Keratinocyte (primary cell): ENCODE measurements at places on chromosomes 3 and 15. TPM values are rescaled to one million over a fixed set of nuclear protein-coding genes. Genes with fewer than 3 reads are reported as not detected.

Gene FMN1
- polyA plus RNA-seq = 0.15 to 0.71 TPM (median 0.40 TPM) in 3 replicates

Gene SERINC4
- 0.05 to 0.14 TPM in 2 of 3 replicates, not detected in the other for polyA plus RNA-seq

Gene IQCH
- 2.2 to 3.0 TPM (median 2.6 TPM) in 3 replicates for polyA plus RNA-seq

Gene TMEM266
- 0.02 to 0.35 TPM (median 0.03 TPM) in 3 replicates for polyA plus RNA-seq

Gene NOX5
- polyA plus RNA-seq = 0.09 to 0.18 TPM (median 0.16 TPM) in 3 replicates

Gene ACTC1
- 0.08 to 0.10 TPM in 2 of 3 replicates, not detected in the other for polyA plus RNA-seq

Gene CCR4
- 0.01 TPM in 1 of 3 replicates, not detected in the others for polyA plus RNA-seq

Gene EPHA3
- 0.02 to 0.52 TPM (median 0.13 TPM) in 3 replicates for polyA plus RNA-seq

Gene CASR
- 0.01 TPM in 1 of 3 replicates, not detected in the others for polyA plus RNA-seq

Gene SI
- not detected in 3 replicates for polyA plus RNA-seq

Gene CYP1A2
- 0.04 to 0.09 TPM in 2 of 3 replicates, not detected in the other for polyA plus RNA-seq

- DNase-seq = no peak
These were observed 7.2 kb downstream of the TMOD2 start for GRCh38 chr15:51758645-51759044.

- DNase-seq = peak; percentile 7
These were observed 2.9 kb downstream of the ADPRH start for GRCh38 chr3:119582178-119582577.

DNA sequence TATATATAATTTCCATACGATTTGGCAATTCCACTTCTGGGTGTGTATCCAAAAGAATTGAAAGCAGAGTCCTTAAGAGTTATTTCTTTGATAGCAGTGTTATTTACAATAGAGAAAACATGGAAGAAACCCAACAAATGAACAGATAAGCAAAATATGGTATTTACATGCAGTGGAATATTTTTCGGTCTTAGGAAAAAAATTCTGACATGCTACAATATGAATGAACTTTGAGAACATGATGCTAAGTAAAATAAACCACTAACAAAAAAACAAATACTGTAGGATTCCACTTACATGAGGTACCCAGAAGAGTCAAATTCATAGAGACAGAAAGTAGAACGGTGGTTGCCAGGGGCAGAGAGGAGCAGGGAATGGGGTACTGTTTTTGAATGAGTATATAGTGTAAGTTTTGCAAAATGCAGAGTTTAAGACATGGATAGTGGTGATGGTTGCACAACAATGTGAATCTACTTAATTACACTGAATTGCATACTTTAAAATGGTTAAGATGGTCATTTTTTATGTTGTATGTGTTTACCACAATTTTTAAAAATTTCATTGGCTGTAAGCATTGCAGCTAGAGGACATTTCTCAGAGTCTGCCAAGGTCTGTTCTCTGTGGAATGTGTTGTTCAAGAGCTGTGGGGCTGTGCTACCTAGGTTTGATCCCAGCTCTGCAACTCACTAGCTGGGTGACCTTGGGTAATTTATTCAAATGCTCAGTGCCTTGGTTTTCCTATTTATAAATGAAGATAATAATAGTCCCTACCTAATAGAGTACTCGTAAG is 122.1 kb downstream of the MEX3B start:
- DNase-seq = no peak

GRCh38 chr3:45950686-45951600 is 7.7 kb downstream of the CXCR6 start:
- DNase-seq = no peak

- DNase-seq = no peak
These were observed 19.7 kb downstream of the SLC12A1 start for GRCh38 chr15:48225771-48226170.

DNA sequence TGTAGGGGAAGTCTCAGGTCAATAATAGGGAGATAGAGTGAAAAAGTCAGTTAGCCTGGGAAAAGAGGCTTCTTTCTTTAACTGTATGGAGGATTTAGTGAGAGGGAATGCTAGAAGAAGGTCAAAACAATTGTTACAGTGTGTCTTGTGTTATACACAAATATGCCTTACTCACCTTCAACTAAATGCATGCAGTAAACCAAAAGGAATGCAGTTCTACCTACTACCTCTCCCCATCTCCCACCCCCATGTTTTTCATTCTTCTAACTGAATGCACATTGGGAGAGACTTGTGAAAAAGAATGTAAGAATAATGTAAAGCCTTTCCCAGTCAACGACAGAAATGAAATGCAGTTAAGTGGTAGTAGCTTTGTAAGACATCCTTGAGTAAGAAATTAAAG is 33.8 kb downstream of the CCDC66 start:
- DNase-seq = no peak

DNA sequence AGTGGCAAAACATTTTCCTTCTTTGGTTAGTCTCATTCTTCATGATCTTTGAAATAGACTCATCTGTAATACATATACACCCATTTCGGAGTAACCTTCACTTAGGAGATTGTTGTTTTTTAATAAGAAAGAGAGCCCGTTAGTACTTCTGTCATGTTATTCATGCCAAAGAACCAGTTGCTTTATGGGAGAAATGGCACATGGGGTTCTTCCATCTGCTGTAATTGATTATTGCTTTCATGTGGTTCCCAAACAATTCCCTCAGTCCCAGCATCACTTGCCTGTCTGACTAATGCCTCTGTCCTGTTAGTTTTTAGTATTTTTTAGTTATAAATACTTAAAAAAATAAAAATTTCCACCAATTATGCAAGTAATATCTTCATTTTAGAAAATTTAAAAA is 33.8 kb upstream of the FAH start:
- no peak for DNase-seq

- DNase-seq = no peak
These were observed at the start of gene KLHL40 for GRCh38 chr3:42685363-42685881. KLHL40 (plus strand) TSS chr3:42685537; CDS start chr3:42685619, 82 bp downstream.

DNA sequence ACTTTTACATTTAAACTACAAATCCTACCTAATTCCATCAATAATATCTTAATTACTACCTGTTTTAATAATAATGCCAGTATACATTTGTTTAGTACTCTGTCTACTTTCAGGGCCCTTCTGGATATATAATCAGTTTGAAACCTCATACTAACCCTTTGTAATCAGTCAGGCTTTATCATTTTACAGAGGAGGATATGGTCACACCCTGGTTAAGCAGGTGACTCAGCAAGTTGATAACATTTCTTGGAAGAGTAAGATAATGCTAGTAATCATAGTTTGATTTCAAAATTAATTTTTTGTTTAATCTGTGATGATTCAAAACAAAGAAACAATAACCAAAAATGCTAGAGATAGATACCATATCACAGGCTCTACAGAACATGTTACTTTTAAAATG is 208.2 kb upstream of the MANF start:
- DNase-seq = no peak

- DNase-seq = no peak
These were observed 22.0 kb downstream of the CNOT10 start for GRCh38 chr3:32707026-32707370.

DNA sequence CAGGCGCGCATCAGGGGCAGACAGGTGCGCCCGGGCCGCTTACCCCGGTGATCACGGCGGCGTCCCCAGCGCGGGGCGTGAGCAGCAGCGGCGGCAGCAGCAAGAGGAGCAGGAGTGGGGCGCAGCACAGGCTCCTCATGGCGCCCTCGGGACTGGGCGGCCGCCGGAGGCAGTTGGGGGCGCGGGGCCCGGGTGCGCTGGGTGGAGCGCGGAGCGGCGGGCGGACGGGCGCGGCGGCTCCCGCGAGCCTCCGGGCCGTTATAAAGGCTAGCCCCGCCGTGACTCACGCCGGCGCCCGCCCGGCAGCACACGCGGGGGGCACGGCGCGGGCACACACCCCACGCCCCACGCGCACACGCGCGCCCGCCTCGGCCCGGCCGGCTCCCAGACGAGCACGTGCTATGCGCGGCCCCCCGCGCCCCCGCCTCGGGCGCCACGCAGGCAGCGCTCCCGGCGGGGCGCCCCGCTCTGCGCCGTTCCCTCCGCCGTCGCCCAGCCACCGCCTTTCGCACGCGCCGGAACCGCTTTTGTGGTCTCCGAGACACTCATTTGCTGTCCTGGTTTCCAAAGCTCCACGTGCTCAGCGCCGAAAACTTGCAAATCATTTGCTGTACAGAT is at the start of gene PROK2:
PROK2 (minus strand) TSS at position 235 of the 618 bp plus-strand sequence; CDS start at position 139, 96 bp downstream.
- no peak for DNase-seq

DNA sequence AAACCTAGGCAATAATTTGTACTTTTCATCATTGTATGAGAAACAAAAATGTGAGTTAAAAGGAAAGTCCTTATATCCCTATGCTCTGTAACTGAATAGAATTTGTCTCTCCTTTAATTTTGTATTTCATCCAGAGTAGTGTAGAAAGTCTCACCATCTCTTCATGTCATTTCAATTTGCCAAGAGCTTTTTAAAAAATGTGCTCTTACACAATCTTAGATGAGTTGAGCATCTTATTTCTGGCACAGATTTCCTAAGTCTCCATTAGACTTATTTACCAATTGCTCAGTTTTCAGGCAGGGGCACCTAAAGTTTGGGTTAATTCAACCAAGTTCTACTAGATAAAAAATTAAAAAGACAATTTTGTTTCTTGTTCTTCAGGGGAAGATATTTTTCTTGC is 201.5 kb upstream of the RBMS3 start:
- no peak for DNase-seq

DNA sequence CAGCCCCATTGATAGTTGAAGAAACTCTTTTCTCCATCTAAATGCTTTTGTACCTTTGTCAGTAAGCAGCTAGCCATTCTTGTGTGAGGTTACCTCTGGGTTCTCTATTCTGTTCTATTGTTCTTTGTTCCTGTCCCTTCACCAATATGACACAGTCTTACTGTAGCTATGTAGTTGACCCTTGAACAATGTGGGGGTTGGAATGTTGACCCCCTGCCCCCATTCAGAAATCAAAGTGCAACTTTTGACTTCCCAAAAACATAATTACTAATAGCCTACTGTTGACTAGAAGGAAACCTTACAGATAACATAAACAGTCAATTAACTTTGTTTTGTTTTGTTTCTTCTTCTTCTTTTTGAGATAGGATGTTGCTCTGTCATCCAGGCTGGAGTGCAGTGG is 18.7 kb downstream of the KLHL18 start:
- DNase-seq = no peak

GRCh38 chr15:38861108-38861507 is 296.5 kb upstream of the RASGRP1 start:
- no peak for DNase-seq

- DNase-seq = no peak
These were observed 2.0 kb downstream of the RPL32 start for GRCh38 chr3:12839156-12839946.

DNA sequence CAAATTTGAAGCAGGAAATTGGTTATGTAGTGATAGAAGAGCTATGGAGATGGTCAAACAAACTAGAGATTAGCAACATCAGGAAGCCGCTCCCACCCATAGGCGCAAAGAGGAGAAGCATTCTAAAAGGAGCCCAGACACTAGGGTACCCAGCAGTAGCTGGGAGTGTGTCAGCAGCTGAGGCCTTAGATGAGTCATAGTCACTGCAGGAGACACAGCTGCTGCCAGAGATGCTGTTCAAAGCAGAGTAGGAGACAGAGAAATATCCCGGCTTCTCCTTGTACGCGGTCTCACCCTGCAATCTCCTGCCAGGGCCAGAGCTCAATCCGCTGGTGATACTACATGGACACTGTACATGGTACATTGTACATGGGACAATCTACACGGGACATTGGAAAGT is 61.9 kb downstream of the VGLL3 start:
- DNase-seq = no peak

- no peak for DNase-seq
These were observed 19.8 kb upstream of the GP9 start for GRCh38 chr3:129040579-129041300.

- no peak for DNase-seq
These were observed 19.3 kb upstream of the GPX1 start for GRCh38 chr3:49377483-49377882.

DNA sequence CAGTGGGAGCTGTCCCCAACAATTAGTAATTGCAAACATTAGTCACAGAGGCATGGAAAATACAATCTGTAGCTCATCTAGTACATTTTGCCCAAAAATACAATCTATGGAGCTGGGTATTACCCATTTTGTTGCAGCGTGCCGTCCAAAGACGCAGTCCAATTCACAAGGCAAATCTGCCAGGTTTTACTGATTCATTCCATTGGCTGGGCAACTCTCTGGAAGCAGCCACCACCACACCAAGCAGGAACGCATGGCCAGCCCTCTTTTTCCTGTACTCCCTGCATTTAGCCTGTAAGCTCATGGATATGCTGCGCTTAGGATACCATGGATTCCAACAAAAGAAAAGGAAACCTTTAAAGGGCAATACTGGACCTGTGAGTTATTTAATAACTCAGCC is 60.5 kb upstream of the ARRDC4 start:
- no peak for DNase-seq

GRCh38 chr15:80831606-80832224 is 52.5 kb downstream of the CEMIP start:
- DNase-seq = no peak

GRCh38 chr3:141816958-141817357 is 53.8 kb downstream of the GRK7 start:
- DNase-seq = no peak

DNA sequence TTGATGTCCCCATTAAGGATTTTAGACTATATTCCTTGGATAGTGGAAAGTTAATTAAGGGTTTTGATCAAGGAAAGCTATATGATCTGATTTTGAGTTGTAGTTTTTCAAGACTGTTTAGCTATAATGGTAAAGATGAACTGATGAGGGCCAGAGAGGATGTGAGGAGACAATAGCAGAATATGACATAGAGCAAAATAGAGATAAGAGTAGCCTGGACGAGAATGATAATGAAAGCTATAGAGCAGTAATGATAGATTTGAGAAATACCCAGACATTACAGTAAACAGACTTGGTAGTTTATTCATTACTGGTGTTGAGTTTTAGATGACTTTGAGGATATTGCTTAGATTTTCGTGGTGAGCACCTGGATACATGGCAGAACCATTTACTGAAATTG is 3.8 kb downstream of the SUCNR1 start:
- no peak for DNase-seq

DNA sequence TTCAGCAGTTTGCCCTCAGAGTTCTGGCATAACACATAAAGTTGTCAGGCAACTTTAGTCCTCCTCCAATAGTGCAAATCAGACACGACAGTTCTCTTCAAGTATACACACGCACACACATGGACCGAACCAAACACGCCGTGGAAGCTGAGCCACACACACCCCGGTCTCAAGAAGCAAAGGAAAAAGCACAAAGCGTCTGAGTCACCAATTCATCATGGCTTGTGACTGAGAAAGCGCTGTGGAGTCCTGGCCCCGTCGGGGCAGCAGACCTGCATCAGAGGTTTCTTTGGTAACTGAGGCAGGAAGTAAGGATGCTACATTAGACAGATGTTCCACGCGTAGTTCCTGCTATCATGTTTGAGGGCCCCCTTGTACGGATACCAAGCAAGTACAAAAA is 85.7 kb downstream of the VGLL4 start:
- DNase-seq = peak; percentile 57

GRCh38 chr3:45554006-45554666 is 40.4 kb upstream of the LIMD1 start:
- DNase-seq = no peak

- DNase-seq = no peak
These were observed 5.5 kb downstream of the TM2D3 start for GRCh38 chr15:101646672-101647071.

DNA sequence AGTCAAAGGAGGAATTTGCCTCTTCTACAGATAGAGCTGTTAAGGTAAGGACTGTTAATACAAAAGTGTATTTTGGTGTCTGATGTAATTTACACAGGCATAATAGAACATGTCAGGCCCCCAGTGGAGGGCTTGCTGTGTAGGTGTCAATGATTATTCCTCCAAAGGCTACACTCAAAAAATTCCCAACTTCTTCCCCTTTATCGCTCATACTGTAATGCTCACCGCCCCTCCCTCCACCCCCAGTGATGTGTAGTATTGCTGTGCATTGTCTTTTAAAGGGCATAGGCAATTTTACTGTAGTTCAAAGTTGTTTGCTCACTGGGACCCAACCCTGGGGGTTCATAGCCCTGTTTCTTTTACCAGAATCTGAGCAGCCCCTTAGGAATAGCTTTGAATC is 32.2 kb downstream of the NSUN3 start:
- no peak for DNase-seq
